ENCODE measurements at places on chromosomes 5 and 9. TPM values are rescaled to one million over a fixed set of nuclear protein-coding genes. Genes with fewer than 3 reads are reported as not detected.

The TRMO gene
- 15.6 TPM for total RNA-seq

The RIOK2 gene
- 36.5 TPM for total RNA-seq

The AHRR gene
- 28.8 TPM for total RNA-seq

The HRCT1 gene
- total RNA-seq: 2.2 TPM

The ST8SIA4 gene
- total RNA-seq: 0.26 TPM

The IFNB1 gene
- not detected for total RNA-seq

The PTGER4 gene
- total RNA-seq: 20.6 TPM
